H54 (cell line): ENCODE measurements at places on chromosomes 7 and 10.
A peak's percentile ranks its signal among the peaks of the same experiment; 100 is the strongest.

DNA sequence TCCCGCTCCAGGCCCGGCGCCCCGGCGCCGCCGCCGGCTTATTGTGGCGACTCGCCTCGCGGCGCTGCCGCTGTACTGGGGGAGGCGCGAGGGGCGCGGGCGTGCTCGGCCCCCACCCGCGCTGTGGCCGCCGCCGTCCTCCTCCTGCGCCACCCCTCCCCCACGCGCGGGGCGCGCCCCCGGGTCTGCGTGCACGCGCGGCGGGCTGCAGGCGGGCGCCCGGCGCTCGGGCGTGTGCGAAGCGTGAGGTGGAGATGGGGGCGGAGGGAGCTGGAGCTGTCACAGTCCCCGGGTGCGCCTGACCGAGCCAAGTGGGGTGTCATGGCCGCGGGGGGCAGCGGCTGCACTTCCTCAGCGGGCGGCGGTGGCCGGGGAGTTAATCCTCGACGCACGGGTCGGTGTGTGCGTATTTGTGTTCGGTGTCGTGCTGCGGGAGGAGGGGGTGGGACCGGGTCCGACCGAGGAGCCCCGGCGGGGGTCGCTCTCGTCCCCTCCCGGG, 672 bp downstream of the LCOR start:
- peak; percentile 90 for DNase-seq

GRCh38 chr7:110264288-110264687, 826.6 kb upstream of the LRRN3 start:
- DNase-seq: no peak

DNA sequence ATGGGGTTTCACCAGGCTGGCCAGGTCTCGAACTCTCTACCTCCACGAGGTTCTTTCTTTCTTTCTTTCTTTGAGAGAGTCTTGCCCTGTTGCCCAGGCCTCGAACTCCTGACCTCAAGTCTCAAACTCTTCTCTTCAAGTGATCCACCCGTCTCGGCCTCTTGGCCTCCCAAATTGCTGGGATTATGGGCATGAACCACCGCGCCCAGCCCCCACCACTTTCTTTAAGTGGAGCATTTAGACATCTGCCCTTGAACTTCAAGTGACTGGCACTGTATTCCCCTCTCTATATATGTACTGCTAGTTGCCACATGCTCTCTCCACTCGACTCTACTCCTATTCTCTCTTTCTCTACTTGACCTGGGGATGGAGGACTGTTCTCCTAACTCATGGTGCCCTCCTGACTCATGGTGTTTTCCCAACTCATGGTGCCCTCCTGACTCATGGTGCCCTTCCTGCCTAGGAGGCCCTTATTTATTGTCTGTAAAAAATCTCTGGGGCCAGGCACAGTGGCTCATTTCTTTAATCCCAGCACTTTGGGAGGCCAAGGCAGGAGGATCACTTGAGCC, 19.3 kb upstream of the ACHE start:
- DNase-seq: peak; percentile 74

- no peak for DNase-seq
These were observed 83.6 kb upstream of the SEMA3C start for GRCh38 chr7:81002421-81002820.

- DNase-seq: no peak
These were observed 172.1 kb upstream of the MGMT start for GRCh38 chr10:129294944-129295343.

DNA sequence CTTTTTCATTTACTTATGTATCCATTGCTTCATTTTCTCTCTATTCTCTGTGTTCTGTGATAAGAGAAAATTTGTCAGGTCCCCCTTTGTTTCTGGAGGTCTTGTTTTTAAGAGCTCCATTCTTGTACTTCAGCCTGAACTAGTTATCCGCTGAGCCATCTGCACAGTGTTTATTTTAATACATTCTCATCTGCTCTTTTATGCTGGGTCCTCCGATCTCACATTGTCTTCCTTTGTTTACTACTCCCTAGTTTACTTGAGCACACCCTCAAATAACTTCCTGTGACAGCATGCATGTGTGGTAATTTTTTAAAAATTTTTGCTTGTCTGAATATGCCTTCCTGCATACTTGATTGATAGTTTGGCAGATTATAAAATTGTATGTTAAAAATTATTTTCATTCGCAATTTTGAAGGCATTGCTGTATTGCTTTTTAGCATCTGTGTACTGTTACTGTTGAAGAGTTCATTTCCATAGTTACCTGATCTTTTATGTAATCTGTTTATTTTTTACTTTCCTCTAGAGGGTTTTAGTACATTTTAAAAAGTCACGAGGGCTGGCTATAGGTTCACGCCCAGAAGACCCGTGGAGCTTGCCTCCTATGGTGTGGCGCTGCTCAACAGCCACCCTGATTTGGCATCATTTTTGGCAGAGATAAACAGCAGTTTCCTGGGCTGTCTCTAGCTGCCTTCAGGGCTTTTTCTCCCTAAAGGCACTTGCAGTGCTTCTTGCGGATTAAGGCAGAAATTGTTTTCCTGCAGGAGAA, 31.9 kb downstream of the RSBN1L start:
- DNase-seq: no peak

- peak; percentile 36 for DNase-seq
These were observed 604.1 kb downstream of the GALNT17 start for GRCh38 chr7:71735961-71736556.

GRCh38 chr10:11082526-11082925, 64.9 kb downstream of the CELF2 start:
- no peak for DNase-seq

DNA sequence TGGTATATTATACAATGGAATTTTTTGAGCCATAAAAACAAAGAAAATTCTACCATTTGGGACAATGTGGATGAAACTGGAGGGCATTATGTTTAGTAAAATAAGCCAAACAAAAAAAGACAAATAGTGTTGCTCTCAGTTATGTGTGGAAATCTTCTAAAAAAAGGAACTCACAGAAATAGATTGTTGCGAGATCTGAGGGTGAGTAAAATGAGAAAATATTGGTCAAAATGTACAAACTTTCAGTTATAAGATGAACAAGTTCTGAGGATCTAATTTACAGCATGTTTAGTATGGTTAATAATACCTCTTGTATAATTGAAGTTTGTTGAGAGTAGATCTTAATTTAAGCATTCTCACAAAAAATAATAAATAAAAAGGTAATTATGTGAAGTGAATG, 291.2 kb downstream of the KIF20B start:
- no peak for DNase-seq

- DNase-seq: peak; percentile 75
These were observed 53.5 kb downstream of the NRF1 start for GRCh38 chr7:129665013-129665401.

DNA sequence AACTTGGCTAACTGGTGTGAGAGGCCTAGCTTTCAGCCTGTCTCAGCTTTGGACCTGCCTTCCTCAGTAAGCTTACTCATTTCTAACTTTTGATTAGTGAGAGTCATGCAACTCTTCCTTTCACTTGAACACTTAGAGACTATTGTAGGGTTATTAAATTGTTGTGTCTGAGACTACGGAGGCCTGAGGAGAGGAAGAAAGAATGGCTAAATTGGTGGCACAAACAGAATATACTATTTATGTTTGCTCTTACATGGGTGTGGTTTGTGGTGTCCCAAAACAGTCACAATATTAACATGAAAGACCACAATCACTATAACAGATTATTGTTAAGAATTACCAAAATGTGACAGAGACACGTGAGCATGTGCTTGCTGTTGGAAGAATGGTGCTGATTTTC, 82.1 kb downstream of the TRIM24 start:
- DNase-seq: no peak

GRCh38 chr10:126948355-126949160, 43.3 kb downstream of the DOCK1 start:
- DNase-seq: no peak

GRCh38 chr10:133306941-133307379, 1.7 kb downstream of the TUBGCP2 start:
- DNase-seq: no peak

- DNase-seq: no peak
These were observed 44.3 kb upstream of the PRKCQ start for GRCh38 chr10:6624392-6624791.

- no peak for DNase-seq
These were observed 73.8 kb downstream of the ZNF277 start for GRCh38 chr7:112280267-112280666.

GRCh38 chr10:117175215-117175900, 21.9 kb upstream of the KCNK18 start:
- no peak for DNase-seq

GRCh38 chr10:89301232-89301631, 614 bp upstream of the IFIT2 start:
- no peak for DNase-seq

- no peak for DNase-seq
These were observed 6.8 kb upstream of the SEMA4G start for GRCh38 chr10:100962351-100963080.

- DNase-seq: no peak
These were observed 18.8 kb downstream of the NRF1 start for GRCh38 chr7:129630341-129630740.

- DNase-seq: no peak
These were observed 2.6 kb downstream of the SLC26A4 start for GRCh38 chr7:107663196-107663595.

GRCh38 chr10:129939416-129940275, 24.4 kb downstream of the EBF3 start:
- DNase-seq: no peak

- DNase-seq: no peak
These were observed 509.5 kb upstream of the CELF2 start for GRCh38 chr10:10508211-10508610.

- DNase-seq: no peak
These were observed 111.3 kb downstream of the MKLN1 start for GRCh38 chr7:131438969-131439368.

GRCh38 chr10:102804382-102805055, 32.7 kb downstream of the CYP17A1 start:
- DNase-seq: no peak

- no peak for DNase-seq
These were observed 192.2 kb downstream of the CUX1 start for GRCh38 chr7:102009628-102010027.

DNA sequence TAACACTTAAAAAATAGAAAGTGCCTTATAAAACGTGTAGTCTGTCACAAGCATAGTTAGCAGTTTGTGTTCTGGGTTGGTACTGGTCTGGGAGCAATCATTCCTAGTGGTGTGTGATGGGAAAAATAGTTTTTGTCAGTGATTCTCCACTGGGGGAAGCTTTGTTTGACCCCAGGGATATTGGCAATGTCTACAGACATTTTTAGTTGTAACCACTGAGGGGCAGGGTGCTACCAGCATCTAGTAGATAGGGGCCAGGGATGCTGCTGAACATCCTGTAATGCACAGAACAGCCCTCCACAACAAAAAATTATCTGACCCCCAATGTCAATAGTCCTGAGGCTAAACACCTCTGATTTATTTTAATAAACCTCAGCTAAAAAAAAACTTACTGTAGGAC, 51.6 kb upstream of the CREB5 start:
- no peak for DNase-seq

DNA sequence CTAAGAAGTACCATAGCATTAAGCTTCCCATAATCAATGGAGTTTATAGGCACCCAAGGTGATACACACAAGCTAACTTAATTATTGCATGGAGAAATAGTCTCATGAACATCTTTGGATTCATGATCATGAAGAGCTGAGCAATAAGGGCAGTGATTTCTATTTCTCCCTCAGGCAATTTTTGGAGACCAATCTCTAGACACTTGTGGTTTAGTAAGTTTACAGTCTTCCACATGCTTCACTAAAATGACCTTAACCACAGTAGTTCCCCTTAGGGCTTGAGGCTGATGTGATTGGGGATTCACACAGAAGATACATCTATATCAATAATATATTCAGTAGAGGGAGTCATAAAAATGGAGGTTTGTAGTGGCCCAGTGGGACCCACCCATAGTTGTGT, 241.2 kb downstream of the CCDC7 start:
- no peak for DNase-seq

- no peak for DNase-seq
These were observed 826 bp downstream of the PODXL start for GRCh38 chr7:131555552-131556052.

DNA sequence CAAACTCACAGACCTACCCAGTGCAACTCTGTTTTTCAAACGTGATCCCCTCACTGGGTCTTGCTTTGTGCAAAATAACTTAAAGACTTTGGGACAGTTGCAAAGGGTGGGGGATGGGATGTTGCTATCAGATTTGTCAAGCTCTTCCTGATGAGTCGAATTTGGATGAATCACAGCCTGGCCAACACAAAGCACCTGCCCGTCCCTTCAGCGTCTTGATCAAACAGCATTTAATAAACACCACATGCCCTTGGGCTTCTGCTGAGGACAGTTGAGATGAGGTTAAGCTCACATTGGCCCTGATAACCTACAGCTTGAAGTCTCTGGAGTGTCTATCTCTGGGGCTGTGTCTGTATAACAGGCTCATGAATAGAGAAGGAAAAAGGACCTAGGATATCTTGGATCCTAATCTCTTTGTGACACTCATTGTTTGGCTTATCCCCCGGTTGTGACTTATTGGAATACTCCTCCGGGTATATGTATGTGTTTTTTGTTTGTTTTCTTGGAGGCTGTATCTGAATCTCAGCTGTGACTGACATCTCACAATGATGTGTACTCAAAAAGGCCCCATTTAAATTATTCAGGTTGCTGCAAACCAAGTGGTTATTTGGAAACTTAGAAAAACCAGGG, 132.6 kb upstream of the NAMPT start:
- no peak for DNase-seq

DNA sequence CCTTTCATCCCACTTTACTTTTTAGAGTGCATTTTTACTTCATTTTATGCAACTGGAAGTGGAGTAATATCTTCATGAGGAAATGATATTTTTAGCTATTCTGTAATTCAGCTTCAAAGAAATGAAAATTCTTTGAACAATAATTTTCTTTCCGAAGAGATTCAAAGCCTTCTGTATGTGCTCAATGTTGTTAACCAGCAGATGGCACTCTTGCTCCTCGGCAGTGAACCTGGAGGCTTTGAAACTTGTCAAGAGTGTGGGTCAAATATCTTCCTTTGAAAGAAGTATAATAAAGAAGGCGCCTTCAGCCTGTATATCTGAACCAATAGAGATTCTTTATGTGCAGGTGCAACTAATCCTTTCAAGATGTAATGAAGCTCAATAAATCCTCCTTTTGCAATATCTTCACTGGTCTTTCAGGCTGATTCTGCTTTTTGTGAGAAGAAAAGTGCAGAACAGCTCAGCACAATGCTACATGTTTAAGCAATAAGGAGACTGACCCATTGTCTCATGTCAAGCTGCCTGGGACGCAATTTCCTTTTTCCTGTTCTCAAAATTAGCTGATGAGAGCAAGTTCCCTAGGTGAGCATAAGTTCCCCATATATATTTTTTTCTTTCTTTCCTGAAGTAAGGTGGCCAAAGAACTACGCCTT, 258.4 kb downstream of the SEMA3A start:
- peak; percentile 12 for DNase-seq

GRCh38 chr7:44395067-44395466, 69.7 kb upstream of the CAMK2B start:
- no peak for DNase-seq

- no peak for DNase-seq
These were observed 335.4 kb downstream of the CXCL12 start for GRCh38 chr10:44049301-44050015.

DNA sequence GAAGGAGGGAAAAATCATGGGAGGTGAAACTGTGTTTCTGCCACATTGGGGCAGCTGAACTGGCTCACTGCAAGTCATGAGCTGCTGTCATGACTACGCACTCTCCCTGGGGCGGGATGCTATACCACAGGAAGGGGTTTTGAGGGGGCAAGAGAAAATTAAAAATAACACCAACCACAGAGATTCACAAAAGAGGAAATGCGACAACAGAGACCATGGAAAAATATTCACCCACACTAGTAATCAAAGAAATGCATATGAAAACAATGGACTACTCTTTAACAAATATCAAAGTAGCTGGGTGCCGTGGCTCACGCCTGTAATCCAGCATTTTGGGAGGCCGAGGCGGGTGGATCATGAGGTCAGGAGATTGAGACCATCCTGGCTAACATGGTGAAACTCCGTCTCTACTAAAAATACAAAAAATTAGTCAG, 65.2 kb upstream of the TM9SF3 start:
- no peak for DNase-seq
